ENCODE measurements at places on chromosomes 6 and 20. TPM values are rescaled to one million over a fixed set of nuclear protein-coding genes. Genes with fewer than 3 reads are reported as not detected.

DNA sequence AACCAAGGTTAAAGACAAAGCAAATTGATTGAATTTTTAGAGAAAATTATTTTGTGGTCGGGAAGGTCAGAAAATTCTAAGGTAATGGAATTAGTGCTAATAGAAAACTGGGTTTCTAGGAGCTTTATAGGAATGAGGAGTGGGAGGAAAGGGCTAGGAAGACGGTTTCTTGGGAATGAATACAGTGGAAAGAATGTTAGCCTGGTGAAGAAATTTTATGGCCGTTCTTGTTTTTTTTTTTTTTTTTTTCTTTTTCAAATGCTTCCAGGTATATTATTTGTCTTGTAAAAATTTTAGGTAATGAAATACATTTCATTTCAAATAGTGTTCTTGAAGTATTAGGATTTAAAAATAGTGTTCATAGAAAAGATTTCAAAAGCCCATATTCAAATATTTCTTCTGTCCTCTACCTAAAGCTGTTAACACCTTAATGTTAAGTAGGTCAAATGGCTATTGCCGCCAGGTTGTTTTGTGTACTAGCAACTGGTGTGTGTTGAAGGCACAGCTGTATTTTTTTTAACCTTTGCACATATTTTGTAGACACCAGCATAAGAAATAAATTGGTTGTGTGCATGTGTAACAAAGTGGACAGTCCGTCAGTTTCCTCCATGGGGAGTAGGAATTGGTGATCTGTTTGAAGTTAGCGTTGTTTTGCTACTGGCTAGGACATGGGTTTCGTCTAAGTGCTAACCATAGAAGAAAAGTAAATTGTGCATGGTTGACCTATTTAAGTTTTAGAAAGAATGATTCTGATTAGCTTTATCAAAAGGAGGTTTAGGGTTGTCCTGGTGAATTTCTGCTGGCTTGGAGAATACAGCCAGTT, 32.3 kb downstream of the AFDN start:
- H3K27ac ChIP-seq, result no peak overlapping the region
- H3K4me3 ChIP-seq, result no peak overlapping the region
- H3K4me1 ChIP-seq, result peaks cover 49% of the 10 kb centered on the region
- H3K27me3 ChIP-seq, result no peaks in the 10 kb centered on the region
- no peak for DNase-seq
- peaks cover 2% of the 10 kb centered on the region for H3K36me3 ChIP-seq

GRCh38 chr6:109894181-109894580, 83.9 kb upstream of the GPR6 start:
- peaks cover 28% of the 10 kb centered on the region for H3K4me1 ChIP-seq
- no peak overlapping the region for H3K27ac ChIP-seq
- H3K4me3 ChIP-seq, result no peak overlapping the region
- no peak for DNase-seq

- H3K27me3 ChIP-seq, result no peaks in the 10 kb centered on the region
- no peak overlapping the region for H3K27ac ChIP-seq
- H3K4me3 ChIP-seq, result no peak overlapping the region
- no peaks in the 10 kb centered on the region for H3K4me1 ChIP-seq
These were observed 37.9 kb upstream of the JARID2 start for GRCh38 chr6:15207923-15208322.

- DNase-seq, result no peak
- no peak overlapping the region for H3K4me3 ChIP-seq
- no peak overlapping the region for H3K27ac ChIP-seq
- peaks cover 3% of the 10 kb centered on the region for H3K27me3 ChIP-seq
- H3K36me3 ChIP-seq, result no peaks in the 10 kb centered on the region
- H3K4me1 ChIP-seq, result no peaks in the 10 kb centered on the region
These were observed 171.6 kb upstream of the SMLR1 start for GRCh38 chr6:130655586-130655985.

NKX2-4 gene
- total RNA-seq, result not detected

MATN4 gene
- total RNA-seq, result not detected
